Activated T-cell treated with anti-CD3 and anti-CD28 coated beads for 1 hour (primary cell): ENCODE measurements at places on chromosomes 6 and 20.

GRCh38 chr6:26028212-26028745 lies 59.0 kb upstream of the HFE start:
- no peak for DNase-seq

DNA sequence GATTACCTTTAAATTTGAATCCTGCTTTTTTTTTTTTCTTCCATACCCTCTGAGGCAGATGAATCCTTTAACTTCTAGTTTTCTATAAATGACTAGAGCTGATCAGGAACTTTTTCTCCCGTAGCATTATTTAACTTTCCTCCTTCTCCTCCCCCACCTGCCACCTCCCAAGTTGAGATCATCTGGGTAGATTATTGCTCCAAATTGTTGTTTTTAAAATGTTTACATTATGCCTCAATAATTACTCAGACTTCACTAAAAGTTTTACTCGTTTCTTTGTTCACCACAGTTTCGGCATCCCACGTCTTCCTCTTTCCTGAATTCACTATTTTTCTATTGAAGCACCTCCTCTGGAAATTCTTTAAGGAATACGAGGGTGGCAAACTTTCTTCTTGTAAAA lies 16.6 kb upstream of the SCUBE3 start:
- DNase-seq = no peak

DNA sequence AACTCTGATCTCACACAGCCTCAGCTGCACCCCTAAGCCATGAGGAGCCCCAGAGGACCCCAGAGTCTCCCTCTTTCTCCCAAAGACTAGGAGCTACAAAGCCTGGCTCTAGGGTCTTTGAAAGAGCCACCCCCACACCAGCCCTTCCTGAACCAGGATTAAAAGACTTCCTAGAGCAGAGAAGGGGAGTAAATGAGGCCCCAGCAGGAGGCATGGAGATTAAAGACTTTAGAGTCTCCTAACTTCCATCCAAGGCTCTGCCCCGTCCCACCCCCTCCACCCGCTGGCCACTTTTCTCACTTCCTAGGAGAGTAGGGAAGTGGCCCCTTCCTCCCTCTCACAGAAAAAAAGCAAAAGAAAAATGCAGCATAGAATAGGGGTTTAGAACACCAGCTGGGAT lies 1.7 kb downstream of the PREX1 start:
- no peak for DNase-seq

DNA sequence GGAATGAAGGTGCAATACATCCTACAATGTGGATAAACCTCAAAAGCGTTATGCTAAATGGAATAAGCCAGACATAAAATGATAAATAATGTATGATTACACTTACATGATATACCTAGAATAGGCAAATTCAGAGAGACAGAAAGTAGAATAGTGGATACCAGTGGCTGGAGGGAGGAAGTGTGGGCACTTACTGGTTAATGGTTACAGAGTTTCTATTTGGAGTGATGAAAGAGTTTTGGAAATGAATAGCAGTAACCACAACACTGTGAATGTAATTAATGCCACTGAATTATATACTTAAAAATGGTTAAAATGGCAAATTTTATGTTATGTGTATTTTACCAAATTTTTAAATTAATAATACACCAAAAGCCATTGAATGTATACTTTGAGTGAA lies 71.4 kb upstream of the CST7 start:
- DNase-seq = no peak

GRCh38 chr6:71410681-71411080 lies 122.1 kb downstream of the OGFRL1 start:
- no peak for DNase-seq

DNA sequence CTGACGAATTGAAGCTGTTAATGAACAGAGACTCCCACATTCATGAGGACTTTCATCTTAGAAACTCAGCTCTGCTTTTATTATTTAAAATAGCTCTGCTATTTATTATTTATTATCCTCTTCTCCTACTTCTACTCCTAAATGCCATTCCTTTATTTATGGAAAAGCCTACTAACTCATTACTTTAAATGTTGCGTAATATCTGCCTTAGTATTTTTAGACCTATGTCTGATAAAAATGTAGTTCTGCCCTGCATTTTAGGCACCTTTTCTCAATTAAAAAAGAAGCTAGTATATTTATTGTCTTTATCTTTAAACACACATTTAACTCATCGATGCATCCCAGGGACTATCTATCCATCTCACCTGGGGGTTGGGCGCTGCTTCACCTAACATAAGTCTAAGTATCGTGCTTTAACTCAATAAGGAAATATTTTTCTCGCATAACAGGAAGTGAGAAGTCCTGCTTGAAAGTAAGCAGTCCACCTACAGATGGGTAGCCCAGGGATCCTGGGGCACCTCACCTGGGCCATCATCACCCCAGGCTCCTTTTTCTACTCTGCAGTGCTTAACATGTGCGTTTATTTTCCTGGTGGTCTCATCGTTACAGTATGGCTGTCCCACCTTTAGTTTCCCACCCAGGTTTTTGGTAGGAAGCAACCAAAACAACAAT lies 31.3 kb upstream of the FAM184A start:
- DNase-seq = no peak

DNA sequence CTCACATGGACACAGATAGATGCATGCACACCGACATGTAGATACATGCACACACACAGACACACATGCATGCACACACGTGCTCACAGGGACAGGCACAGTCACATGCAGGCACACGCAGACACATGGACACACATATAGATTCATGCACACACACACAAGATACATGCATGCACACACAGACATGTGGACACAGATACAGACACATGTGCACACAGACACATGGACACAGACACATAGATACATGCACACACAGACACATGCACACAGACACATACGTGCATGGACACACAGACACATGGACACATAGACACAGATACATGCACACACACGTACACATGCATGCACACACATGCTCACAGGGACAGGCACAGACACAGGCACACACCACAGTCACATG lies 19.8 kb downstream of the SYNDIG1 start:
- DNase-seq = no peak
